ENCODE measurements at places on chromosomes 4 and X.

GRCh38 chr4:155692361-155692760, 25.7 kb downstream of the GUCY1A1 start:
- no peak for DNase-seq

- DNase-seq, result peak; percentile 39
These were observed 82.4 kb upstream of the MTM1 start for GRCh38 chrX:150486011-150486410.

DNA sequence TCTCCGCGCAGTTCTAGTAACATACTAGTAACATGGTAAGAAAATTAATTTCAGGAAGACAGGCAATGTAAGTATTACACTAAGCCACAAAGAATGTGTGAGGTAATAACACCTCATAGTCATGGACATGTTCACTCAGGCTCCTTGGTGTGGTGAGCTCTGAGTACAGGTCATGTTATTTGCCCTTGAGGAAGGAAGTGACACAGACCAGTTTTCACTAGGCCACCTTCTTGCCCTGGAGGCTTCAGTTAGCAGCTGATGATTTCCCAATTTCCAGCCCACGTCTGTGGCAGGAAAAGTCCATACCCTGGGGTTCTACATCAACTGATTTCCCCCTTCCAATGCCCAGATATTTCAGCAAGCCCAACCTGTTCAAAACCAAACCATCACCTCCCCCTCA, 6.7 kb downstream of the APOO start:
- no peak for DNase-seq

- no peak for DNase-seq
These were observed 82.2 kb downstream of the FNIP2 start for GRCh38 chr4:158850800-158851644.

GRCh38 chrX:152918707-152919106, 20.8 kb downstream of the ZNF185 start:
- no peak for DNase-seq

- DNase-seq, result no peak
These were observed 752.5 kb upstream of the PCDH10 start for GRCh38 chr4:132396636-132397035.

DNA sequence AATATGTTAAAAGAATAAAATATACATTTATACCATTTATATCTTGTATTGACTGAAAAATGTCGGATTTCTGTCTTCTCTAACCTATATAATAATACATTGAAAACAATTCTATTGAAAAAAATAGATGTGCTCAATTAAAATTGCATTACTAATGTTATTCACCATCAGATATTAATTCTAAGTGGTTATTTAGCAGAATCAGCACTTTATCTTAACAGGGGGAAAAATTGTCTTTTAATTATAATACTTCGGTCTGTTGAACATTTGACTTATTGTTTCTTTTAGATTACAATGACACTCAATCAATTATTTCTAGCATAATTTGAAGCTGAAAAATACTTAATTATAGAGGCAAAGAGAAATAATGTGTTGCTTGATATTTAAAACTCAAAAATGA, 220.3 kb downstream of the PABPC4L start:
- DNase-seq, result no peak

DNA sequence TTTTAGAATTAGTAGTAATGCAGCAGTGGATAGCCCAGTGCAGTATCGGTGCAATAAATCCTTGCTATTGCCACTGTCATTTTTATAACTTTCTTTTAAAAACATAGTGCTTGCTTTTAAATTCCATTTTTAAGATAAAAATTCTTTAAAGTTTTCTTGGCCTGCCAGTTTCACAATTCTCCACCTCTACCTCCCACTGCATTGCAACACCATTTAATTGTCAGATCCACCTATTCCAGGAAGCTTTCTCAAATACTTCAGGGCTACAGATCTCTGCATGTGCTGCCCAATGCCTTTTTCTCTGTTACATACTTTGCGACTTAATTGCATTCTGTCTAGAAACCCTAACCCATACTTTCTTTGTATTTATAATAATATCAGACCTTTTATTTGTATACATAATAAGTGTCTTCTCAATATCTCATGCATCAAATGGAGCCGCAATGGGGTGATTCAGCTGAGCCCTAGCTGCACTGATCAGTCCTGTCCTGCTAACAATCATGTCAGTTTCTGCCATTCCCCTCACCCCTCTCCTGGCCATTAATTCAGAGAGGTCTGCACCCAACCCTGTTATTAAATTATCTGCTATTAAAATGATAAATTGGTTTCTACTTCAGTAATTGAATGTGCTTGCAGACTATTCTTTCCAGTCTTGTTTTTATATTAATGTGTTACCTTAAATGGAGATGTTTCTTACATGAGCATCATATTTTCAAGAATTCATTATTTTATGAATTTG, 193.1 kb downstream of the SLIT2 start:
- DNase-seq, result no peak

DNA sequence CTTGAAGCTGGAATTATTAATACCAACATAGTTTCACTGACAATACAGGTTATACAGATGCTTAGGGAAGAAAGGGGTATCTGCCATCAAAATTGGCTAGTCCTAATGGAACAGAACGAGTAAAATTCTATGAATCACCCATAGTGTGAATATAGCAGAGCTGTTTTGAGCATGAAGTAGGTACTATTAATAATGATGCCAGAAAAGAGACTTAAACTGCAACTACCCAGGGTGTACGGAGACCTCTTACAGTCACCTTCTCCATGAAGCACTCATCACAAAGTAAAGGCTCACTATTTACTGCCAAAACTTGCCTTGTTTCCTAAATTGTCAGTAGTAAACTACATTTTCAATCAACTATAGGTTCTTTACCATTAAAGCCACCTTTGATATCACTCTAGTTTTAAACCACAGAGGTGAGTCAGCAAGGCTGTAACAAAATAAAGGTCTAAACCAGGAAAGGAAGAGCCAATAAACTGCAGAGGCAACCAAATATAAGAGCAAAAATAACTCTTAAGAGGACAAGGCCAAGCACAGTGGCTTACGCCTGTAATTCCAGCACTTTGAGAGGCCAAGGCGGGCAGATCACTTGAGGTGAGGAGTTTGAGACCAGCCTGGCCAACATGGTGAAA, 114.4 kb downstream of the FRYL start:
- DNase-seq, result no peak

DNA sequence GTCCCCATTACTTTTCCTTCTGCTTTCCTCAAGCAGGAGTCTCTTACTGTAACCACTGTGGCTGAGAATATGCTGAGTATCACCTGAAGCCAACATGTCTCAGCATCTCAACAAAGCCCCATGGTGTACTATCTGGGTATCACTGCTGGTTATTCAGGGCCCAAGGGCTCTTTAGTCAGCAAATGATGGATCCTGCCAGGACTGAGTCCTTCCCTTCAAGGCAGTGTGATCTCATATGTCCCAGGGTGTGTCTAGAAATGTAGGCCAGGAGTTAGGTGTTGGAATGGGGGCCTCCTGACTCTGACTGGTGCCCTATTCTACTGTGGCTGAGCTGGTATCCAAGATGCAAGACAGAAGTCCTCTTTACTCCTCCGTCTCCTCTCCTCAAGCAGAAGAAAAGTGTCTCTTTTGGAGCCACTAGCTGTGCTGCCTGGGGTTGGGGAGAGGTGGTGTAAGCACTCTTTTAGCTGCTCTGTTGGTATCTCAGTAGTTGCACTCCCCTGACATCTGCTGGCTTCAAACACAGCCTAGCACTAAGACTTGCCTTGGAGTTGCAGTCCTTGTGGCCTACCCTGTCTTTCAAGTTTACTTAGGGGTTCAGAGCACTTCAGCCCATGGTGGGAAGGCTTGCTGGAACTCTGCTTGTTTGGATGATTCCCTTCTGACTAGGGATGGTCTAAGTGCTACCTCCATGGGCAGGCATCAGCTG, 28.6 kb downstream of the OCIAD2 start:
- no peak for DNase-seq

DNA sequence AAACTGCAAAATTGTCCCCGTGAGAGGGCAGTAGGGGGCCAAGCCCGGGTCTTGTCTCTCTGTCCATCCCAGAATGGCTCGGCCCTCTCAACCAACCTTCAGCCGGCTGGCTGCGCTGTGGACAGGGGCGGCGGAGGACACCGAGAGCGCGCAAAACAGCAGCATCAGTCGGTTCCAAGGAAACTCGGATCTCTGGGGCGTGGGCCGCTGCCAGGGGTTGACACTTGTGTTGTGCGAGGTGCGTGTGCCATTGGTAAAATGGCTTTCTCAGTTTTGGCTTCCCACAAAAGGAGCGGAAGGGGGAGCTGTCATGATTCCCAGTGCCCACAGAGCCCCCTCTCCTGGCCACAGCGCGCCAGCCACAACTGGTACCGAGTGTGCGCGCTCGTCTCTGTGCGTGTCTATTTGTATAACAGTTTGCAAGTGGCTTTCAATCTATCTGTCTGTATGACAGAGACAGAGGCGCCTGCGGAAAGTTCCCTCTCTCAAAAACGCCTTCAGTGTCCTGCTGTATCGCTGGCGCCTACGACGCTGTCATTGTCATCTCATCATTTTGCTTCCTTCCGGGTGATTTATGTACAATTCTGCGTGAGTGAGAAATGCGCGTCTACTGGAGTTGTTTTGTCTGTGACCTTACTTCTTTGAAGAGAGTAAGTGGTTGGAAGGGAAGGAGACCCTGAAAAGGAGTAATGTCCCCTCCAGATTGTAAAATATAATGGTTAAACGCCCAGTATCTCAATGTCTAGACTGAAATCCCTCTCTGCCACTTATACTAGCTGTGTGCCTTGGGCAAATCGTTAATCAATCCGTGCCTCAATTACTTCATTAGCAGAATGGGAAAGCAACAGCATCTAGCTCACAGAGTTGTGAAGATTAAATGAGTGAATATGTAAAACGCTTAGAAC, 1.8 kb downstream of the DKK2 start:
- DNase-seq, result peak; percentile 24

DNA sequence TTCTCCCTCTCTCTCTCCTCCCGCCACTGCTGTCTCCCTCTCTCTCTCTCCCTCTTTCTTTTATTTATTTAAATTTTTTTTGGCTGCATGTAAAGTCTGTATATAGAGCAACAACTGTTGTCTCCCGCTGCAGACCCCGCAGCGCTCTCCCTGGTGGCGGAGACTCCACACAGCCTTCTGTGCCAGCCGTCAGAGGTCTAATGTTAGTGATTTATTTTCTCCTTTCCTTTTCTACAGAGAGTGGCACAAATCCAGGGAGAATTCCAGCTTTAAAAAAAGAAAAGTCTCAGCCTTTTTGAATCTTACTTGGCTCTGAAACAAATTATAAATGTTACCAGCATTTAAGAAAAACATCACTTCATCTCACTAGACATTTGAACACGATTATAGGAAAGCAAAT, 106.2 kb downstream of the FAM9B start:
- DNase-seq, result no peak

- DNase-seq, result no peak
These were observed 440.2 kb downstream of the GALNTL6 start for GRCh38 chr4:172253409-172253808.

- DNase-seq, result no peak
These were observed 32.8 kb downstream of the ABCE1 start for GRCh38 chr4:145130788-145131399.

GRCh38 chrX:43018031-43018430, 240.1 kb upstream of the PPP1R2C start:
- DNase-seq, result no peak

DNA sequence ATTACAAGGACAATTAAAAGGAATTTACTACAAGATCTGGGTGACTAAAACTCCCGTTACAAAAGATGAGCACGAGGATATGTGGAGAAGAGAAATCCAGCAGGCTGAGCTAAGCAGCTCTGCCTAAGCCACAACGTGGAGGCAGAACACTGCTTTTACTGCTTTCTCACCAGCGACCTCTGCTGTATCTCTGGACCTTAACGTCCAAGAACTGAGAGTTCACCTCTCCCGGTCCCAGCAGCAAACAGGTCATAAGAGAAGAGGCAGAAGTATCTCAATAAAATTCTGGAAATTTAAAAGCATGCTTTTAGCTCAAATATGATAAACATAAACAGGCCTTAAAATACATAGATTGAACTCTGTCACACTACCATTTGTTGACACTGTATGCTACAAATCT, 81.0 kb downstream of the ADGRA3 start:
- DNase-seq, result no peak

DNA sequence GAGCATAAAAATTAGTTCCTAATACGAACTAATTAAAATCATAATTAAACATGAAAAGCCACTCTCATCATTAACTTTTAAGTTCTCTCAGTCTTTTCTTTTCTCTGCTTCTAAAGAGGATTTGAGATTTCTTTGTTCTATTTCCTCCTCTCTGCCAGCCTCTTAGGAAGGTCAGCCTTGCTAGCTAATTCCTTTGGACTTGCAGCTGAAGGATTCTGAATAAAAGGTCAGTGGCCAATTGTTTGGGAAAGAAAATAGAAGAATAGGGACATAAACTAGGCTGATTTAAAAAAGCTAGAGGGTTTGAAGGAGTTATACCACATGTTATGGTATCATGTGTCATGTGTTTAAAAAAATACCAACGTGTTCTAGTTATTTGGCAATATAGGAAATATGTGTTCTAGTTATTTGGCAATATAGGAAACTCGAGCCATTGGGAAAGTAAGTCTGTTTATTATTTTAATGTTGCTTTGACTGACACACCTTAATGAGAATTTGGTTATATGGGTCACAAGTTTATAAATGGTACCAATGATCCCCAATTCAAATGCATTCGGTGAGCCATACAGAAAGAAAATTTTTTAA, 1668.7 kb upstream of the PCDH7 start:
- no peak for DNase-seq

DNA sequence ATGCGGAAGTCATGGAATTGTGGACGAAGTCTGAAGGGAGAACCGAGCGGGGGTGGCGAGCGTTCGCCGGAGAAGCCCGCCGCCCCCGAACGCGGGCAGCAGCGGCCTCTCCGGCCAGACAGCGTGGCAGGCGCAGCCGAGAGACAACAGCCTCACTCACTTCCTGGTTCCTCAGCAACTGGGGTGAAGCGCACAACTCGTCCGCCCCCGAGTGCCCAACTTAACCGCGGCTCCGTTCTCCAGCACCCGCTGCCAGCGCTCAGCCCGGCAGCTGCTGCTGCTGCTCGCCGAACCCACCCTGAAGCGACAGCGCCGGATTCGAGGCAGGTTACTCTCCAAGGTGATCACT, 68.0 kb downstream of the NOCT start:
- DNase-seq, result no peak

DNA sequence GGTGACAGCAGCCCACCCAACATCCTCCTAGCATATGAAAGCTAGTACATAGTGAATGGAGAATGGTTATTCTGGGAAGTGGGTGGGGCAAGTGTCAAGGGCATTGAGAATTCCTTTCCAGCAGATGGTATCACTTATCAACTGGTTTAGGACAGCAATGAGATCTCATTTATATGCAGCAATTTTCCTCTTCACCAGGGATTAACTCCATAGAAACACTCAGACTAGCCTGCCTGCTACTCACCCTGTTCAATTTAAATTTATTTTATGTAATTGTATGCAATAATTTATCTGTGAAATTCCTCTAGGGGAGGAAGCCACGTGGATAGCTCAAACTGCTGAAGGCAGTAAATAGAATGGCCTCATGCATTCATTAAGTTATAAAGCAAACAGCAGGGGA, 101.6 kb upstream of the MID1IP1 start:
- DNase-seq, result no peak

DNA sequence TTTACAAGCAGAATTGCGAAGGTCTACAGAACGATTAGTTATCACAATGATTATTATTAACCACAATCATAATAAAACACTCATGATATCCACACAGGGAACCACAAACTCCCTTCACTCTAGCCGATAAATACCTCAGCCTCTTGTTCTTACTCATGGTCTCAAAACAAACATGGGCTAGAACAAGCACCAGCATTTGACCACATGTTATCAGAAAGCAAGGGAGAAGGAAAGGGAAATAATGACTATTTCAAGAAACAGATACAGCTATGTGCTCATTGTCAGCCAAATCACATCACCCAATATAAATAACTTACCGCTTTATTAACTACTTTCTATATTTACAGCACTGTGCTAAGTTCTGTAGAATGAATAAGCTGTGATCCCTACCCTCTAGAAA, 663.2 kb upstream of the HTR2C start:
- DNase-seq, result no peak

Measured in activated naive CD8-positive, alpha-beta T cell treated with anti-CD3 and anti-CD28 coated beads, Interleukin-2, amount 10 ng/mL, durations not matched to agents 7 days and 5 days (primary cell).